Cerebellum (tissue), 4 donors: ENCODE measurements at places on chromosomes 4 and X.

- DNase-seq, result no peak
These were observed 168.5 kb downstream of the SOWAHB start for GRCh38 chr4:76729460-76729859.

GRCh38 chrX:140507223-140507981 is 2.5 kb upstream of the SOX3 start:
- DNase-seq, result no peak

- DNase-seq, result no peak
These were observed 178.3 kb downstream of the OPHN1 start for GRCh38 chrX:68254738-68255645.

GRCh38 chrX:19630776-19631707 is 115.7 kb upstream of the MAP3K15 start:
- no peak for DNase-seq

- no peak for DNase-seq
These were observed 63.7 kb downstream of the ANK2 start for GRCh38 chr4:113113151-113113550.

- no peak for DNase-seq
These were observed 128.8 kb downstream of the UCHL1 start for GRCh38 chr4:41385481-41385880.

DNA sequence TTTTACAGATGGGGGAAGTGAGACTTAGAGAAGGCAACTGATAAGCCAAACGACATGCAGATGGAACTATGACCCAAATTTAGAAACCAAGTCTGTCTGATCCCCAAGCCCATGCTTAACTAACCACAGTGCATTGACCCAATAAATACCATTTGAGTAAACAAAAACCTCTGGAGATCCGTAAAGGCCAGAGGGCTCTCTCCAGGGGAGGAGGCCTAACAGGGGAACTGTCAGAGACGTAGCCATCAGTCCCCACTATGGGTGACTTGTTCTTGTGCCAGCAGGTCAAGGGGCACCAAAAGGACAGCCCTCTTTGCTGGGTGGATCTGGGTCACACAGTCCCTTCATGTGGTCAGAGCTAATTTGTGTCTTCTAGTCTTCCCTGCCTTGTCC is 420.2 kb downstream of the BCOR start:
- DNase-seq, result no peak

- no peak for DNase-seq
These were observed 49.6 kb downstream of the RRAGB start for GRCh38 chrX:55767100-55767499.

DNA sequence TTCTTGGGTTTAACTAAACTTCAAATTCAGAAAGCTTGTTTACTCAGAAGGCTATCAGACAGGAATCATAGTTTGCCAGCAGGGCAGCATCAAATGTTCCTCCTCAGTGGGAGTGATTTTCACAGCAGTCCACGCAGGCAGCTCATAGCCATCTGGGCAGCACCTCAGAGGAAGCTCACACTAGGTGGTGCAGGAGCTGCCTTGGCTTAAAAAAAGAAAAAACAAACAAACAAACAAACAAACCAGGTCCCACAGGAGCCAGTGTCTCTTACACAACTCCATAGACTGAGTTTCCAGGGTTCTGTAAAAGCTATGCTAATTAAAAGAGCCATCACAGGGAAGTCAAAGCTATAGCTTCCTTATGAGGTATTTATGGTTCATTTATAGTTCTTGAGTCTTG is 10.5 kb upstream of the KLHL5 start:
- peak; percentile 30 for DNase-seq

DNA sequence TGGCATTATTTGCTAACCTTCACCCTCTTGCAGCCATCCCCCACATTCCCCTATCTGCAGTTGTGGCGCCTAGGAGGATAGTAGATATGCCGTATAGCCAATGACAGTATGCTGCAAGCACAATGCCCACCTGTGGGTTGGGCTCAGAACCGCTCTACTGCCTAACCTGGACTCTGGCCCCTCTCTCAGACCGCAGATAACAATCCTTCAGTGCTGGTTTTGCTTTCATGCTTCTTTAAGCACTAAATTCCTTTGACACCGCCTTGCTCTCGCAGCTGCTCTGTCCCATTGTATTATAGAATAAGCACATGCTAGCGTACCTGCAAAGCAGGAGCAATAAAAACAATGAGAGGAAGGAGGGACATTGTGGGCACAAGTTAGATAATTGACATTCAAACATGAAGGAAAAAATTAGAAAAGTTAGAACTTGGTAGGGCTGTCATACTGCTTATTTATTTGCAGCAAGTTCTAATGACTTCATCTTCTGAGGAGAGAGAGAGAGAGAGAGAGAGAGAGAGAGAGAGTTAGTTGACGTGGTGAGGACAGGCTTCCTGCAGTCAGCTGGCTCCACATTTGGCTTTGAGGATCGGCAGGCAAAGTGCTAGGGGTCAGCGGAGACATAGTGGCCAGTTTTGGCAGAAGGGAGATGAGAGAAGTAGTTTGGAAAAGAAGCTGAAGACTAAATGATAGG is 55.8 kb downstream of the WWC2 start:
- DNase-seq, result no peak

DNA sequence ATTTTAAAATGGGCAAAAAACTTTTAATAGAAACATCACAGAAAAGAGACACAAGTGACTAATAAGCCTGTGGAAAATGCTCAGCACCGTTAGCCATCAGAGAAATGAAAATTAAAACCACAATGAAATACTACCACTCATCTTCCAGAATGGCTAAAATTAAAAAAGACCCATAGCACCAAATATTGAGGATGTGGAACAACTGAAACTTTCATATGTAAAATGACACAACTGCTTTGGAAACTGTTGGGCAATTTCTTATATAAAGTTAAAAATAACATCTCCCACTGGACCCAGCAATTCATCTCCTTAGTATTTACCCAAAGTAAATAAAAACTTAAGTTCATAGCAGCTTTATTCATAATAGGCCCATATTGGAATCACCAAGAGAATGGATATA is 94.2 kb downstream of the TENM3 start:
- no peak for DNase-seq

DNA sequence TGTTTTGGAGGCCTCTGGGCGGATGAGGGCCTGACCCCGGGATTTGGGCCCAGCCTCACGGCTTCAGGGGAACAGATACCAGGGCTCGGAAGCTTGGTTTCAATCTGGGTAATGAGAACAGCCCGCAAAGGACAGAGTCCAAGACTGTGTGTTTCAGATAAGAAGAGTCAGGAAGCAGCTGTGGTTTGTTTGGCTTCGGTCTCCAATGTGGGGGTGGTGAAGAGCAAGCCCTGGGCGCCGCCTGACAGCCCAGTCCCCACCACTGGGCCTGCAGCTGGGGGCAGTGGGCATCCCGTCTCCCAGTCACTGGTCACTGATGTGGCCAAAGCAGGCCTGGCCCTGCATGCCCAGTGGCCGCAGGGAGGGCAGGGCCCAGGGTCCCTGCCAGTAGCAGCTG is 9.1 kb downstream of the WFS1 start:
- no peak for DNase-seq

DNA sequence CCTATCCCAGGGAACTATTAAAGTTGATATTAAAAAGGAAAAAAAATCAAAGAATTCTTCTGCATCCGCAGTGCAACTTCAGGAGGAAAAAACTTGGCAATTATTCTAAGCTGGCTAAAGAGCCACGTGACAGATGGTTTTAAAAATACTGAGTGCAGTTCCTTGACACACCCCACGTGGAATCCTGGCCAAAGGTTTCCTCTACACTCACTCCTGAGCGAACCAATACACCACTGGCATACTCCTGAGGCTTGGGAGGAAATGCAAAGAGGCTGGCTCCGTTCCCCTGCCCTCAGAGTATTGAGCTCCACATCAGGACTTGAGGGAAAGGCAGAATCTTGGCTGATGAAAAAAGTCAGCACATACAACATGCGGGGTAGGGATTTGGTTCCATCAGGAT is 133.8 kb upstream of the ATP6AP2 start:
- DNase-seq, result no peak

GRCh38 chr4:47473141-47473750 is 9.7 kb upstream of the COMMD8 start:
- no peak for DNase-seq

DNA sequence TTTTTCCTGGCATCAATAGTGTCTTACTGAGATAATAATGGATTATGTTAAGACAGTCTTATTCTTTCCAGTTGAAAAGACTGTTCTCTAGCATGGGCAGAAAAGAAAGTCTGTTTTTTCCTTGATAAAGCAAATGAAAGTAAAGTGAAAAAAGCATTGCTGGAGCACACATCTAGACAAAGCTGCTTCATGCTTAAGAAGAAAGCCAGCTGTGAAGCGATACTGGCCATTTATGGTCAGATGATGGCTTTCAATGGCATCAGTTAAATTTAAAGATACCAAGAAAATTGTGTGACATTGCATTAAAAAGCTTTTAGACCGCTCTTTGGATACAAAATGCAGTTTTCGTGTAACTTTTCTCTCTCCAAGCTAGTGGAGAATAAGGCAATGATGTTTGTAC is 242.1 kb upstream of the TRAM1L1 start:
- no peak for DNase-seq

GRCh38 chr4:23374259-23374658 is 515.6 kb downstream of the PPARGC1A start:
- DNase-seq, result no peak

GRCh38 chr4:79163981-79164490 is 161.8 kb downstream of the NAA11 start:
- DNase-seq, result peak; percentile 50

GRCh38 chrX:65451663-65452062 is 82.9 kb downstream of the LAS1L start:
- no peak for DNase-seq

GRCh38 chrX:127085939-127086338 is 266.4 kb downstream of the PRR32 start:
- no peak for DNase-seq

DNA sequence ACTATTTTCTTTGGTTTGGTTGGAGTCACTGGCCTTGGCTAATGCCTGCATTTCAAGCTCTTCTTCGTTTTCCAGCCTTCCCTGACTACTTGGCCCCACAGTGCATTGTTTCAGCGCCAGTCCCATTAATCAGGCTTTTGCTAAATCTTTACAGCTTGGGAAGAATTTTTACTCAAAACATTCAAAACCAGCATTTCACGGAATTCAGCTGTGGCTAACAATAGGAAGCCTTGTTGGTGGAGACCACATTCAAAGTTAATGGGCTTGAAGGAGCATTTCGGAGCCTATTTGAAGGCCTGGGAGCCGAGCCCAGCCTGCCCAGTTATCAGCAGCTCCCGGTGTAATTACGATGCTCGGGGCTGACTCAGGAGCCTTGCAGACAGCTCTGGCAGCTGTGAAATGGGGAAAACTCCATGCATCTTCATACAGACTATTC is 30.8 kb upstream of the VCX2 start:
- DNase-seq, result no peak

DNA sequence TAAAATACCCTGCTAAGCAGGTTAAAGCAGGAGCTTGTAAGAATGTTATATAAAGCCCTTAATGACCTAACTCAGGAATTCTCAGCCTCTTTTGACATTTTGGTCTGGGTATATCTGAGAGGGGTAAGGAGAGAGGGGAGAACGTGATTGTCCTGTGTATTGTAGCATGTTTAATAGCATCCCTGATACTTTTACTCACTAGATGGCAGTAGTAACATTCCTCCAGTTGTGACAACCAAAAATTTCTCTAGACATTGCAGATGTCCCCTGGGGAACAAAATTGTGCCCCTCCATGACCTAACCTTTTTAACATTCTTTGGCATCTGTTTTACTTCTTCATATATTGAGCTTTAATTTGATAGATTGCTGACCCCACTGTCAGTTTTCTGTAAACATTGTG is 17.9 kb downstream of the SMARCA5 start:
- DNase-seq, result no peak

- DNase-seq, result no peak
These were observed 37.2 kb downstream of the LIMCH1 start for GRCh38 chr4:41575207-41575606.

DNA sequence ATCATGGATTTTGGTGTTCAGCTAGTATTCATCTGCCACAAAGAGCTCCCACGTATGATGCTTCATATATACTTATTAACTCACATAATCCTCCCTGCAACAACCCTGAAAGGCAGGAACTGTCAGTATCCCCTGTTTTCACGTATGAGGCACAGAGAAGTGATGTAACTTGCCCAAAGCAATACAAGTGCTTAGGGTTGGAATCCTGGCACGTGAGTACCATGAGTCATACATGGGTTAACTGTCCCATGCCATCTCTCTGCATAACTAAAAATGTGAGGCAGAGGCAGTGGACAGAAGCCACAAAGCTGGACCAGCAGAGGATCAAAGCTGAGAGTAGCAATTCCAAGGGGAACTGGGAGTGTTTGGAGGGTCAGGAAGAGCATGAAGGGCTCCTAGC is 35.7 kb upstream of the EGFL6 start:
- DNase-seq, result no peak

DNA sequence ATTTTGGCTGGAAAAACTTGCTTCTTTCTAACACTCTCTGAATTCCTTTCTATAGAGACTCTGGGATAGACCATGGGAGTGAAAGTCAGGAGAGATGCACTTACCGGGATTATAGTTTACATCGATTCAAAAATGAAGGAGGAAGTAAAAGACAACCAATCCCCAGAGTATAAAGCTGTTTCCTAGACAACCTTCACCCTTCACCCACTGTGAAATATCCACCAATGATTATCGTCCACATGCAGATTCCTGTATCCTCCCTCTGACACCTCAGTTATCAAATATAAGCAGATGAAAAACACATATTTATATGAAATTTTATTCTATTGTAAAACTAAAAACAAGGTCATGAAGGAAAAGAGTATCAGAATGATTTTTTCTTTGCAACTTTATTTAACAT is 258.8 kb upstream of the GK2 start:
- no peak for DNase-seq

DNA sequence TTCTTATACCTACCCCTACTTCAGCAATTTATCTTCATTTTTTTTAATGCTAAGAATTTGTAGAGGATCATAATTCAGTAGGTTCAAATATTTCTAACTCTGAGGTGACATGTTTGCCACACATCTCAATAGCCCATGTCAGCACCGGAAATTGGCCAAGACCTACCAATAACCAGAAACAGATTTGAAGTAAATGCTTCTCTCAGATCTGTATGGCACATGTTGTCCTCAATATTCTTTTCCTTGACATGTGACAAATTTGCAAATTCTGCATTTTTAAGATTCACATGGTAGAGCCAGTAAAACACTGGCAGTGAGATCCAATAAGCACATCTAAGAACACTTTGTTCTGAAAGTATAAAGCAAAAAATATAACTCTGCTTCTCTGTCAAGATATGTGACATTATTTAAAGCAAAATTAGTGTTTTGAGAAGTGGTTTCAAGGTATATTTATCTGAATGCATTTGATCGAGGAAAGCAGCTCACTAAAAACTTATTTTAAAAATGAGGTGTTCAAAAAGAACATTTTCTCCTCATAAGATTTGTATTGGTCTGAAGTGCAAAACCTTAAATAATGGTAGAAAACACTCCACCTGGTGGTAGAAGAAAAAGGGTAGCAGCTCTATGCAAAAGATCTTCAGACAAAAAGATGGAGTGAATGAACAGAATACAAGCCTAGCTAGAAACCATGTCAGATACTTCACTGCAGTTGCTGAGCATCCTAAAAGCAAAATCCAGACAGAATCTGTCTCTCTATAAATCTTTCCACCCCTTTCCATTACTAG is 513.8 kb upstream of the FAM241A start:
- no peak for DNase-seq

GRCh38 chr4:17869327-17869726 is 58.5 kb downstream of the NCAPG start:
- no peak for DNase-seq
